ENCODE measurements at places on chromosomes 1 and 21.

GRCh38 chr1:238658763-238659162 is 727.6 kb upstream of the CHRM3 start:
- DNase-seq: no peak

DNA sequence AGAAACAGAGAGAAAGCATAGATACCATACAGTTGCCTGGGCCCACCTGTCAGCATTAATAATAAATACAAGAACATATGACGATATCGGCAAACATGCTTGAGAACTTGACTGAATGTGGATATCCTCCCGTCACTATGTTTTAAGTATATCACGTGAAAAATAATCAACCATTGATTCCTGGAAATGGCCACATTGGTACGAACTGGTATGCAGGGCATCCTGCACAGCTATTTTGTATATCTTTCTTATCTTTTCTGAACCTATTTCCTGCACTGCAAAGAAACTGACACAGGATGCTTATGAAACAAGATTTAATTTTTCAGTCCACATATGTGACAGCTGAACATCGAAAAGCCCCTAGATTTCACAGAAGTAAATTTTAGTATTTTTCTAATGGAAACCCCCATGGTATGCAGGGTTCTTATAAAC is 22.8 kb upstream of the RGS1 start:
- no peak for DNase-seq

DNA sequence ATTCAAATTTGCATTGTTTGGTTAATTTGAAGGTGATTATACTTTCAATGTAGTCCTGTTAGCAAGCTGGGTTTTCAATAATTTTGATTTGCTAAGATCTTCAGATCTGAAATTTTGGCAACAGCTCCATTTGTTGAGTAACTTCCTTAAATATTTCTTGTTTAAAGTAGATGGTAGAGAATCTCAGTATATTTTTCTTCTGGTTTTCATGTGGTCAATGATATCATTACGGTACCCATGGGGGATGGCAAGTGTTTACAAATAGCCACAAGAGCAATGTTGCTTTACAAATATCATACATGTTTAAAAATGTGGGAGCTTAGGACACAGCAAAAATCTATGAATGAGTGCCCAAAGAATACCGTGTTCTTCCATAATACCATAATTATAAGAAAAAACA is 175.9 kb downstream of the IFI44 start:
- DNase-seq: no peak

DNA sequence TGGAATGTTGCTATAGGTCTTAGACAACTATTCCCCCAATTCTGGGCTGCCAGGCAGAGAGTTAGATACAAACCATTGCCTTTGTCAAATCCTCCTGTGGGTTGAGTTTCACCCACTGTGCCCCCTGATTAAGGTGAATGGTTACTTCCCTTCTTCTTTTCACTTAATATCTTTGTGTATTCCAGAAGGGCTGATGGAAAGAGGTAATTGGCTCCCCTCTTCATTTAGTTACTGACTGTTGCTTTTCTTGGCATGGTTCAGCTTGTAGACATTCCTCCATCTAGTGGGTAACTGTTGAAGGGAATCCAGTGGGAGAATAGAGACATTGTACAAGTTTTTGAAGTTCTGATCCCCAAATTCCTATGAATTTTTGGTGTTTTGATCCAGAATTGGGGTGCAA is 43.8 kb upstream of the MACF1 start:
- DNase-seq: no peak

DNA sequence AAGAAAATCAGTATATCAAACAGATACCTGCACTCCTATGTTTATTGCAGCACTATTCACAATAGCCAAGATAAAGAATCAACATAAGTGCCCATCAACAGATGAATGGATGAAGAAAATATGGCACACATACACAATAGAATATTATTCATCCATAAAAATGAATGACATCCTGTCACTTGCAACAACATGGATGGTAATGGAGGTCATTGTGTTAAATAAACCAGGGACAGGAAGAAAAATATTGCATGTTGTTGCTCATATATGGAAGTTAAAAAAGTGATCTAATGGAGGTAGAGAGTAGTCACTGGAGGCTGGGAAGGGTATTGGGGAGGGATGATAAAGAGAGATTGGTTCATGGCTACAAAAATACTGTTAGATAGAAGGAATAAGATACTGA is 65.4 kb upstream of the CR2 start:
- no peak for DNase-seq

DNA sequence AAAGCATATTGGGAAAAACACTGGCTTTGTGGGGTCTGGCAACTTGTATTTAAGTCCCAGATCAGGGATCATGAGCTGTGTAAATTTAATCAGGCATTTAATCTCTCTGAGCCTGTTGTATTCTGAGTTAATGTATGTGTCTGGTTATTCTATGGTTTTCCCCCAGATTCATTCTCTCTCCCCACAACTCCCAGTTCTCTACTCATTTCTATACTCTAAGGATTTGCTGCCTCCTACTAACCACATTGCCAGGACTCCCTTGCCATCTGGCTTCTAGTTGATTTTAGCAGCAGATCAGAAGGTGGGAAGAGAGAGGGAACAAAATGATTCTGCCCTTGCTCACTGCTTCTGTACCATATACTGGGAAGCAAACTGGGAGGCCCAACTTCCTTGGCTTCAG is 31.4 kb upstream of the S1PR1 start:
- no peak for DNase-seq

All from HFF-Myc (cell line).